ENCODE measurements at places on chromosomes 16 and 17.

DNA sequence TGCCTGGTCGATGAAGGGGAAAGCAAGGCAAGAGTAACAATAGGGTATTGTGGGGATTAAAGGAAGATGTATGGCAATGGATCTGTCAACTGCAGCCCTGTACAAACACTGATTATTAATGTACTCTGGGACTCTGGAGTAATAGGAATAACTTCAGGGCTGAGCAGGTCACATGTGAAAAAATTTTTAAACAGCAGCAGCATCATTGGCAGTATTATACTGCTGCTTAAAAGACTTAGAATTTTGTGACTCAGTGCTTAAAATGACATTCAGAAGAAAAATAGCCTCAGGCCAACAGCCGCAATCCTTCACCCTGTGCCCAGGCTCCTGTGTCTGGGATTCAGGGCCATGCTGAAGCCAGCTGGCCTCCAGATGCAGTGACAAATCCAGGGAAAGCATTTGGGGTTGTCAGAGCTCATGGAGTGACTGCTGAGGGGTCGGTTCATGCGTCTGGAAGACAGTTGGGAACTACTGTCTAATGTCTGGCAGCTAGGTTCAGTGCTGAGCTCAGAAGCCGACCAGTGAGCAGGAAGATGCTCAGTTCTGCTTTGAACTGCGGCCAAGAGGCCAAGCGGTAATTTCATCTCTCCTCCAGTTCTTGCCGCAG is 22.2 kb downstream of the TEX2 start:
- peak; percentile 71 for DNase-seq

GRCh38 chr16:68660359-68660795 is 15.3 kb downstream of the CDH3 start:
- peak; percentile 53 for DNase-seq

DNA sequence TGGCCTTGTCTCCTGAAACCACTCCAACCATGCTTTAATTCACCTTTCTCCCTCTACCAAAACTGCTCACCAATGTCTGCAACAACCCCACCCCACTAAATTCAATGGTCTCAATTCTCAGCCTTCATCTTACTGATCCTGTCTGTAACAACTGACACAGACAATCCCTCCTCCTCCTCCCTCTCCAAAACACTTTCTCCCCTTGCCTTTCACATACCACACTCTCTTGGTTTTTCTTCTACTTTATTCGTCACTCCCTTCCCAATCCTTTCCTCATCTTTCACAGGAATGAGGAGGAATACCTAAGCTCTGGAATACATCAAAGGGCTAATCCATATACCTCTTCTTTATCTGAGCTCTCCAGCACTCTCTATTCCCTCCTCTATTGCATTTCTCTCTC is 65.4 kb downstream of the STH start:
- no peak for DNase-seq

DNA sequence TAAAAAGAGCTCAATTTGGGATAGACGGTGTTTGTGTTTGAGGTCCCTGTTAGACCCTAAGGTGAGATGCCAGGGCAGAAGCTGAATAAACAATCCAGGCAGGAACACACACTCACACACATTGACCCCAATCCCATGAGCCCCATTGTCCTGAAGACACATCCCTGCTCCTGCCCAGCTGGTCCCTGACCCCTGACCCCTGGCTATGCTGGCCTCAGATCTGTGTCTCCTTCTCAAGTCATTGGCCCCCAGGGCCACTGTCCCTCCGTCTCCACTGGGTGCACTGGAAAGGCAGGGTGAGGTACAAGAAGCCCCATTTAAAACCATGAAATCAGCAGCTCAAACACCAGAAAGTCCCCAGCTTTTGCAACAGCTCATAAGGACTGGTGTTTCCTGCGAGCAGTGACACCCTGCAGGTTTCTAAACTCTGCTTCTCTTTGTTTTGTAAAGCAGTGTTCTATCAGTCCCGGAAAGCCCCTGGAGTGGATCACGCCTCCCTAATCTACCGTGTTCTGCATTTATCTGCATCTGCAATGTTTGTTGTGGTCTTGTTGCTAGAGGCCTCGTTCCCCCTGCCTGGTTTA is 18.0 kb upstream of the ASGR2 start:
- DNase-seq: no peak

GRCh38 chr17:73179387-73179786 is 13.5 kb upstream of the COG1 start:
- DNase-seq: no peak

- DNase-seq: no peak
Measured at GRCh38 chr16:84358601-84359295, 9.6 kb upstream of the ATP2C2 start.

DNA sequence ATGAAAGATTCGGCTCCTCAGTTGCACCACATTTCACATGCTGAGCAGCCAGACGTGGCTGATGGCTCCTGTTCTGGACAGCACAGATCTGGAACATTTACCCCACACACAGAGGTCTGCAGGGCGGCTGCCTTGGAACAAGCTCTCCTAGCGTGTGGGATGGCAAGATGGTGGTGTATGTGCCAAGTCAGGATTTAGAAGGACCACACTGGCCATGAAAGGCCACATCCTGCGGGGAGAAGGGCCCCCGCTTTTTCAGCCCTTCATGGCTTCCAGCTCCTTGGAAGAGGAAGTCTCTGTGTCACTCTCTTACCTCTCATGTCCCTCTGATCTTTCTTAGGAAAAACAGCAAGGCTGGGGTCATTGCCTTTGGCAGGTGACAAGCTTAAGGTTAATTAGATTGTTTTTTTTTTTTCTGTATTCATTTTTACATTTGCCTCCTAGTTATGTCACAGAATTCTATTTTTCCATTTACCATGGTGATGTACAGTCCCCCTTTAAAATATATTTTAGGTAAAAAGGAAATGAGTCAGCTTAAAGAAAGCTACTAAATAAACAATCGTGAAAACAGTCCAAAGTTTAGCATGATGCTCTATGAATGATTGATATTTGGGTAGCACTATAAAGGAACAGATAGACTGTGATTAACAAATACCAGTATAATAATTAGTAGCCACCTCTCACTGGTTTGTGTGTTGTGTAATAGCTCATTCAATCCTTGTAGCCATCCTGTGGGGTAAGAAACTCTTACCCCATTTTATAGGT is 396.6 kb downstream of the CPPED1 start:
- no peak for DNase-seq

DNA sequence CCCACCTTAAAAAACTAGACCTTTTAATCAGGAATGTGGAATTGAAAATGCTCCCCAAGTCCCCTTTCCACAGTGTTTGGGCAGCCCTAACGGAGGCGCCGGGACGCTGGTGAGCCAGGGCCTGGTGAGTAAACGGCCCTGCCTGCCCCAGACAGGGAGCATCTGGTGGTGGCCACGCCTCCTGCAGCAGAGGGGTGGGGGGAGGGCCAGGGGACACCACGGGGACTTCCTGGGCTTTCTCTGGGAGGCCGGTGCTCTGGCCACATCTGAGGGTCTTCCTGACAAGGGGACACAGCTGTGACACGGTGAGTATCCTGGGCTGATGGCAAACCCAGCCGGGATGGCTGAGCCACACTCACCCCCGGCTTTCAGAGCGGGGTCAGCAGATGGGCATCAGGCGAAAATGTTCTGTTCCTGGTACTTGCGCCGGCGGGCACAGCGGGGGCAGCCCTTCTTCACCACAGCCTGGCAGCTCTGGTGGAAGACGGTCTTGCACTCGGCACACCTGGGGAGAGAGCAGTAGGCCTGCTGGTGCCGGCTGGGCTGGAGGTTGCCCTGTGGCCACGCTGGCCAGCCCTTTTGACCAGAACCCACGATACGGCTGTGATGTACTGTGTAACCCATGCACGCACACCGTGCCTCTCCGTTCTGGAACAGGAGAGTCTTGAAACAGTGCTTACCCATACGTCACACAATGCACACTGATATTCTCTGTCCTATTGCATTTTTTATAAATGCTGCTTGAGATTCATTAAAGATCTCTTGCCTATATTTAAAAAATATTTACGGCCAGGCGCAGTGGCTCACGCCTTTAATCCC is 5.0 kb upstream of the ARHGAP27 start:
- no peak for DNase-seq

DNA sequence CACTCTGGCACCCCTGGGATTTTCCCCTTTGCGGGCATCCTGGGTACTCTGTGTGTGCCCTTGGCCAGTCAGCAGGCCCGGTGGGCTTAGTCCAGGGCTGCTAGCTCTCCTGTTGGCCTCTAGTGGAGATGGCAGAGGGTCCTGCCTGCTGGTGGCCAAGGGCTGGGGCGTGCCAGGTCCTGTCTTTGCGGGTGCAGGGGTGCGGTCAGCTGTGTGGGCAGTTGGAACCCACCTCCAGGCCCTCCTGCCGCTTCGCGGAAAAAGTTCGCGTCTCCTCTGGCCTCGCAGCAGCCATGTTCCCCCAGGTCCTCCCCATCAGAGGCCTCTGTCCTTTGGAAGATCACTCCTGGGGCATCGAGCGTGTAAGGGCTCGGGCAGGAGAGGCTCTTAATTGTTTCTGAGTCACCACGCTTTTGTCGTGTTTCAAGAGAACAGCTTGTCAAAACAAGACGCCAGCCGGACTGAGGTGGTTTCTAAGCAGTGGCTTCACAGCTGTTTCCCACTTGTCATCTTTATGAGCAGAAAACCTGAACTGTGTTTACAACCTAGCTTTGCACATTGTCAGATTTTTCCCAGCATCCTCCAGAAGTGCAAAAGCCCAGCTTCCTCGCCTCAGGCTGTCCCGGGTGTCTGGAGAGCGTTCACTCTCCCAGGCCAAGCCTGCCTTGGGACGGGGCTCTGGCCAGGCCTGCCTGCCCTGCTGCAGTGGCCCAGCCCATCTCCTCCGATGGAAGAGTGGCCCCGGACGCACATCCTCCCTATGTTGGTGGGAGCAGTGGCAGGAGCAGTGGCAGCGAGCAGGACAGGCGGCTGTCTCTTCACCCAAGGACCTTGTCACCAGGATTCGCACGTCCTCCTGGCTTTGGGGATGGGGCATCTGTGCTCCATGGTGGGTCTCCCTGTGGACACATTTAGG is 5.0 kb upstream of the DNASE1L2 start:
- DNase-seq: no peak

DNA sequence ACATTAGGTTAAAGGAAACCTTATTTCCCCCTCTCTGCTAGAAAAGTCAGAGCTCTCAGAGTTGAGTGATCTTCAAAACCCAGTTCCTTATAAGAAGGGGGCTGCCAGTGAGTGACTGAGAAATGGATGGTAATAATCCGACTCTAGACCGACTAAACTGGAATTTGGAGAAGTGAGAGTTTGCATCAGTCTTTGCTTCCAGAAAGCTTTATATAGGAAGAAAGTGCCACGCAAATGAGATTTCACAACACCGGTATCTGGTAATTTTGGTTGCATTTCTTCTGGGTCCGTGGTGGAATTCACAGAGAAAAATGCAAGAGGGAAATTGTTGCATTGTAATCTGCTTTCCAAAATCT is 271.4 kb downstream of the MAF start:
- DNase-seq: no peak

GRCh38 chr17:76008208-76008607 is 7.6 kb downstream of the CDK3 start:
- no peak for DNase-seq

GRCh38 chr17:78230996-78231935 is at the start of gene TMEM235:
Gene TMEM235, plus strand, starts transcription at chr17:78231631. Its CDS starts 393 bp downstream, at chr17:78232024.
- no peak for DNase-seq

DNA sequence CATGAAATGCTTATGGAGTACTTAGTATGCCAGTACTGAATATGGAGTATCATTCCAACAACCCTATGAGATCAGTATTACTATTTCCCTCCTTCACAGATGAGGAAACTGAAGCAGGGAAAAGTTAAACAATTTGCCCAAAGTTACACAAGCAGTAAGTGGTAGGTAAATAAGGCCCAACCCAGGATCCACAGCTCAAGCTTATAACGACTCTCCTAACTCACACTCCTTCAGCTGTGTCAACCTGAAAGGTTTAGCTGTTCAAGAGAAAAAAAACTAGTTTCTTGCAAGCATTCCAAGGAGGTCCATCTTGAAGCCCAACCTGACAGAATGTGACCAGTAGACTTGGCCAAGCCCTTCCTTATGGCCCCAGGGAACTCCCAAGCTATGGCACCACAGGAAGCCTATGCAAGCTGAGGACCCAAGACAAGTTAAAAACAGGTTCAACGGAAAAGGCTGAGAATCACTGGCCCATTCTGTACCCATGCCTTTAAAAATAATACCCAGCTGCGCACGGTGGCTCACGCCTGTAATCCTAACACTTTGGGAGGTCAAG is 6.5 kb downstream of the CRK start:
- DNase-seq: no peak

- DNase-seq: no peak
Measured at GRCh38 chr17:6040504-6040903, 29.7 kb upstream of the WSCD1 start.

GRCh38 chr17:8345052-8345690 is 5.5 kb downstream of the ODF4 start:
- DNase-seq: no peak

DNA sequence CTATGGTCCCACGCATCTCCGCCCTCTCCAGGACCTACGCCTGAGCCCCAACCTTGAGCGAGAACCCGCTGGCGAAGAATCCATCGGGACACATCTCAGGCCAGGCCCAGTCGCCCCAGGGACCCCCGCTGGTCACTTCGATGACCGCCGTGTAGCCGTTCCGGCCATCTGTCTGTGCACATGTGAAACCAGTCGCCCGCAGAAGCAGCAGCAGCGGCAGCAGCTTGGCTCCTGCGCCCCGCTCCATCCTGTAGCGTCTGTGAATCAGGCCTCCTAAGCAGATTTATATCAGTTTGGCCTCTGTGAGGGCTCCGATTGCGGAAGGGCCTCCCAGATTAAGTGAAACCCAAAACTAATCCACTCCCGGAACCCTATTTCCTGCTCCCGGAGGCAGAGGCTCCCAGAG is at the start of gene VMO1:
VMO1 (minus strand) TSS at position 259 of the 406 bp plus-strand sequence; CDS start at position 247, 12 bp downstream.
- no peak for DNase-seq

DNA sequence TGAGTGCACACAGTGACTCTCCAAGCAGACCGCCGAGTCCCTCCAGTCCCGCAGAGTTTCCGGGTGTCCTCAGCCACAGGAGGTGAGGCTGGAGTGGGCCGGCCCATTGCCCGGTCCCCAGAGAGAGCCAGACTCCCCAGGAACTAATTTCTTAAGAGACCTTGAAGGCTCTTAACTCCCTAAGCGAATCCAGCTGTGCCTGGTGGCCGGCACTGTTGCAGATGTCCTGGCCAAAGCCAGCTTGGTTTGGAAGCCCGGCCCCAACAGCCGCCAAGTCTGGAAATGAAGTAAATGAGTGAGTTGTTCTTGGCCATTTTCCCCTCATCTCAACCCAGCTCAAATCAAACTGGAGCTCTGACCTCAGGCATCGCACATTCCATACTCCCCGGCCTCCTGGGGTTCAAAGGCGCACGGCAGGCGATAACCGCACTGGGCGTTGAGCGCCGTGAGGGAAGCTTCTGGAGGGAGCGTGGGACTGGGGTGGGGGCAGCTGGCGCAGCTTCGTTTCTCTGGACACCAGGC is 42.0 kb downstream of the CMIP start:
- DNase-seq: no peak

Measured in fibroblast of skin of left biceps (primary cell).